ENCODE measurements at places on chromosomes 11 and 22.

DNA sequence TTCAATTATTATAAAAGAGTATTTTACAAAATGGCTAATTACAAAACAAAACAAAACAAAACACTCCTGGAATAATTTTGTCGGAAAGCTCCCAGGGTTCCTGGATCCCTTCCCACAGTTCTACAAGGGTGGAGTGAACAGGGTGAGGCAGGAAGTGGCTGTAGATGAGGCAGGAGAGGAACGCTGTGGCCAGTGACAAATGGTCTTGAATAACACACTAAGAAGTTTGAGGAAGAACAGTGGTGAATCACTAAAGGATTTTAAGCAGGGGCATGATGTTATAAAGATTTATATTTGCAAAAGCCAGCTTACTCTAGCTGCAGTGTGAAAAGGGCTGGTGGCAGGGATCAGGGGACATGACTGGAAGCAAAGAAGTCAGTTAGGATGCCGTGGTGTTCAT is 33.8 kb upstream of the APOA1 start:
- no peak for DNase-seq

DNA sequence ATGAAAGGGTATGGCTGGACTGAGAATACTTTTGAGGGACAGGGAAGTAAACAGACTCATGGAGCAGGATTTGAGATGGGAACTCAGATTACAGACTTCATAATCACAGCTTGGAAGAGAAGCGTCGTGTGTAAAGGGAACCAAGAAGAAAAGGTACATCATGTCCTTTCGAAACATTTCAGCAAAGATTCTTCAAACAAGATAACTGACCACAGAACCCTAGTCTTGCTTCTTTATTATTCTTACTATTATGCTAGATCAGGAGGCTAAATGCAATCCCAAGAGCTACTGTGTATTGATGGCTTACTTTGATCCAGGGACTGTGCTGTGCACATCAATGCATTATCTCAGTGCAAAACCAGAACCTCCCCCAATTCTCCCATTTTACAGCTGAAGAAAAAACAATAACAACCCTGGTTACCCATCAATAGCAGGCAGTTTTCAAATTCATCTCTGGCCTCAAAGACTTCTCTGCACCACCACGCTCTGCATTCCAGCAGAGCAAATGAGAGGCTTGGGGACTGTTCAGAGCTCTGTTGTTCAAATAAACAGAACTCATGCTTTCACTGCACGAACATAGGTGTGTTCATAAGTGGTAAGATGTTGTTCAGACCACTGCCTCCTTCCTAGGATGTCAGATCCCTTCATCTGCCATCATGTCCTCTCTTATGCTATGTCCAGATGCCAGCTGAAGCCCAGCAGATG is 104.8 kb upstream of the NAV2 start:
- DNase-seq: no peak

DNA sequence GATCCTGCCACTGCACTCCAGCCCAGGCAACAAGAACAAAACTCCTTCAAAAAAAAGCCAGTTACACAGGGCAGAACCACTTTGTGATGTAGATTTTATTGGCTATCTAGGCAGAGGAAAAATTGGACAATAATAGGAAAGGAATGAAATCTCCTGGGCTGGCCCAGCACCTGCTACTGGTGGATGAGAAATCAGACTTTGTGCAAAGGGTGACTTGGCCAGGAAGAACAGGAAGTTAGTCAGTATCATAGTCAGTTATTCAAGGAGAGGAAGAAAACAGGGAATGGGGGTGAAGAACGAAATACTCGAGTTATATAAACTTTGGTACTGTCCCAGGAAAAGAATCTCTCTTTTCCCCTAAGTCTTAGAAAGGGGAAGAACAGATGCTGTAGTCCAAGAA is 11.0 kb upstream of the SPTBN2 start:
- no peak for DNase-seq

DNA sequence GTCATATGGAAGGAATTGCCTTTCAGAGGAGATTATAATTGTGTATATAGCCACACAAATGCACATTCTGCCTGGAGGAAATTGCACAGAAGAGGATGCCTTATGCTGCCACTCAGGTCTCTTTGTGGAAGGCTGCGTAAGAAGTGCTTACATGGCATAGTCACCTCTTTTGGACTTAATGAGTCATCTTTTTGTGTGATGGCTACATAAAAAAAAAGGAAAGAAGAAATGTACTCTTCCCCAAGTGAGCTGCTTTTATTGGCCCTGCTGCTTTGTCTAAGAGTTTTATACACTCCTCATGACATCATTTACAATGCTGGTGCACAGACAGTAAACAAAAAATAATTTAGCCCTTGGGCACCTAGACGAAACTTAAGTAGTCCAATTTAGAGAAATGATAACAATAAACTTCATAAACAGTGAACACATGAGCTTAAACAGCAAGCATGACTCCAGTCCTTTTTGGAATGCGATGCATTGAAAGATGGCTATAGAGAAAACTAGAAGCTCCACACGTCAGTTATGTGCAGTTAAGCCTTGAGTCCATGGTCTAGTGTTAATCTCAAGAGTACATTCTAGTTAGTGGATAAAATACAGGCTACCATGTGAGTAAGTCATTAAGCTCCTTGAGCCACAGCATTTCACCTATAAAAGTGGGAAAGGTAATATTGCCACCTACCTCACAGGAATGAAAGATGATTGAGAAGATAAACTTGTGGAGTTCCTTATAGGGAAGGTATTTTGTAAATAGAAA is 12.0 kb downstream of the CSTPP1 start:
- no peak for DNase-seq

- no peak for DNase-seq
Measured at GRCh38 chr11:20355221-20356219, 8.0 kb upstream of the HTATIP2 start.

GRCh38 chr11:126159719-126160344 is 51.6 kb downstream of the RPUSD4 start:
- DNase-seq: no peak

- DNase-seq: no peak
Measured at GRCh38 chr22:19471572-19471971, 7.4 kb downstream of the UFD1 start.

DNA sequence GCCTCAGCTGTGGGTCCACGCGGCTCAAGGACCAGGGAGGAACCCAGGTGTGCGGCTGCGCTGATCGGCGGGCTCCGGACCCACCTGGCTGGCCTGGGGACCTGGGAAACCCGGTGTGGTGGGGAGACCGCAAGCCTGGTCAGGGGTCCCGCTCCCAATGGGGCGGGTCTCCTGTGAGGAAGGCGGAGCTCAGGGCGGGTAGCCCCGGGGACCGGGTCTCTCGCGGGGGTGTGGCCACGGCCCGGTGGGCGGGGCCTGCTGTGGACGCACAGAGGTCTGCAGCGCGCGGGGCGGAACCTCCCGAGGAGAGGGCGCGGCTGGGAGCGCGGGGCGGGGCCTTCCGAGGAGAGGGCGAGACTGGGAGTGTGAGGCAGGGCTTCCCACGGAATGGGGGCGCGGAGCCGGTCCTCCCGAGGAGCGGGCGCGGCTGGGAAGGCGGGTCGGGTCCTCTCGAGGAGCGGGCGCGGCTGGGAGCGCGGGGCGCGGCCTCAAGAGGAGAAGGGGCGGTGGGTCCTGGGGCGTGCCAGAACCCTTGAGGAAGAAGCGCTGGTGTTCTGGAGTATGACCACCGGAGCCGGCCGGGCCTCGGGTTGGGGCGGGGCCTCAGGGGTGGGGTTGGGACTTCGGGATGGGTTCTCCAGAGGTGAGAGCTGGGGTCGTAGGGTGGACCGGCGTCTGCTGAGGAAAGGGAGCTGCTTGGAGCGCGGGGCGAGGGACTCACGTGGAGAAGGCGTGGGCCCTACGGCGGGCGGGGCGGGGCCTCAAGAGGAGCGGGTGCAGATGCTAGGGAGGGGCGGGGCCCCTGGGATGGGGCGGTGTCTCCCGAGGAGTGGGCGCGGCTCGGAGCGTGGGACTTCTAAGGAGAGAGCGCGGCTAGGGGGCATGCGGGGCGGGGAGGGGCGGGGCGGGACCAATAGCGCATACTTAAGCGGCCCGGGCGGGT is 20.8 kb downstream of the DGCR6L start:
- peak; percentile 89 for DNase-seq

DNA sequence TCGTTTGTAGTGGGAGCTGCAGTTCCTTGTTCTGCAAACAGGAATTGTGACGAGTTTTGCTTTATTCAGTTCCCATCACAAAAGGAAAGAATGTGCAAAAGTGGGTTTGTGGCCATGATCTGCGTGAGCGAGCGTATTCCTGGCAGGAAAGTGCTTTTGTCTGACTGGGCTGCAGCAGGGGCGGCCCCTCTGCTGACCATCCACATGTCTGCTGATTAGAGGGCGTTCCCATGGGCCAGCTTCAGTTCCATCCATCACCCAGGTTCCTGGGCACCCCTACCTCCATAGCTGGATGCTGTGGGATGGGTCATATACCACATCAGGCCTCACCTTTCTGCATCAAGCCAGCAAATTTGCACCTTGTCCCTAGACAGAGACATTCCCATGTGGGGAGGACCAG is 28.9 kb upstream of the GAL start:
- DNase-seq: no peak

- DNase-seq: no peak
Measured at GRCh38 chr11:77144196-77144856, 16.3 kb downstream of the MYO7A start.

GRCh38 chr11:81870066-81870412 is 863.6 kb downstream of the FAM181B start:
- no peak for DNase-seq

DNA sequence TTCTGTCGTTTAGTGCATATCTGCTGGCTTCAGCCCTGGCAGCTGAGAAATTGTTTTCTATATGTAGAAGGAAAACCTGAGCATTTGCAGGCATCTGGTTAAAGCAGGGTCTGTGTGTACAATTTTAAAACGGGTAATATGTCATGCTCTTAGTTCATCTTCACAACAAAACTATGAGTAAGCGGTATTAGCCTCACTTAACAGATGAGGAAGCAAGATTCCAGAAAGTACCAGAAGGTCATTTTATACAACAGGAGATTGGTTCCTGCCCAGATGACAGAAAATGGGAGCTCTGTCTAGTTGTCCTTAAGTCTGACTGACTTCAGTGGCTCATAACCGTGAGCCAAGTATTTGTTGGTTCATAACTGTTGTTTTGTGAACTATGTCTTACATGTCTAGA is 1.1 kb downstream of the TIMM10B start:
- no peak for DNase-seq

- DNase-seq: no peak
Measured at GRCh38 chr22:33335611-33336279, 277.6 kb upstream of the SYN3 start.

- DNase-seq: no peak
Measured at GRCh38 chr22:35742342-35743100, 24.8 kb downstream of the APOL5 start.

GRCh38 chr22:22928666-22929380 is 41.2 kb downstream of the IGLL5 start:
- DNase-seq: no peak

DNA sequence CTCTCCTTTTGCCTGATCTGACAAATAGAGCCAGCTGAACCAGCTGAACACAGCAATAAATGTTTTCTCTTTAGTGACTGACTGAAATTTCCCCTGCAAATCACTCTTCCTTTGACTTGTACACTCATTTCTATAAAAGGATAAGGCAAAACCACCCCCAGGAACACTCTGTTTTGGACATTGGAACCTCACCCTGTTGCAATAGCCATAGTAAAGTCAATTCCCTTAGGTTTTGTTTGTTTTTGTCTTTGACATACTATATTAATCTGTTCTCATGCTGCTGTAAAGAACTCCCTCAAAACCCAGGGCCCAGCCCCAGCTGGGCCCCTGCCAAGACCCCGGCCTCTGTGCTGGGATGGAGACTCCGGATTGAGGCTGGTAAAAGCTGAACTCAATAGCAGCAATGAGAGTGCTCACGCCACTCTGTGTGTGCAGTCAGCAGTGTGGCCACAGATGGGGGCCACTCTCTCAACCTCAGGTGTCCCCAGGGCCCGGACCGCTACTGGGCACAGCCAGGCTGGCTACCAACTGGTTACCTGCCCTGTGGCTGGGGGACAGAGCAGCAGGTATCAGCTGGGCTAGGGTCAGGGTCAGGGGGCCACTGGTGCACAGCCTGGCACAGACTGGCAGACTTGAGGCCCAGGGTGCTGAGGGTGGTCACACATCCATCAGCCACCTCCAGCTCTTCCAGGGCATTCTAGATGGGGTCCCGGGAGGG is 597.4 kb downstream of the LUZP2 start:
- no peak for DNase-seq

DNA sequence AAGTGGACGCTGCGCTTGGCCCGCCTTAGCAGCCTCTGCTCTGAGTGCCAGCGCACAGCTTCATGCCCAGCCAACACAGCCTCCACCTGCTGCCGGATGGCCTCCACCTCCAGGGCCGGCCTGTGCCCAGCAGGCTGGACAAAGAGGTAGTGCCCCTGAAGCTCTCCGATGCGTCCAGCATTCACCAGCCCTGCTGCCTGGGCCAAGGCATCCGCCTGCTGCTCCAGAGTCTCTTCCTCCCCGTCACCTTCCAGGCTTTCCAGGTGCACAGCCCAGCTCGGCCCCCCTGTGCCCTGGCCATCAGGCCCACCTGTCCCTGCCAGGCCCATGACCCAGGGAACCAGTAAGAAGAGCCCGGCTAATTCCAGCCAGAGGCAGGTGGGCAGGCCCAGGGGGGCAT is 2.5 kb downstream of the PCSK7 start:
- no peak for DNase-seq

GRCh38 chr11:87840786-87841185 is 334.5 kb downstream of the RAB38 start:
- no peak for DNase-seq

DNA sequence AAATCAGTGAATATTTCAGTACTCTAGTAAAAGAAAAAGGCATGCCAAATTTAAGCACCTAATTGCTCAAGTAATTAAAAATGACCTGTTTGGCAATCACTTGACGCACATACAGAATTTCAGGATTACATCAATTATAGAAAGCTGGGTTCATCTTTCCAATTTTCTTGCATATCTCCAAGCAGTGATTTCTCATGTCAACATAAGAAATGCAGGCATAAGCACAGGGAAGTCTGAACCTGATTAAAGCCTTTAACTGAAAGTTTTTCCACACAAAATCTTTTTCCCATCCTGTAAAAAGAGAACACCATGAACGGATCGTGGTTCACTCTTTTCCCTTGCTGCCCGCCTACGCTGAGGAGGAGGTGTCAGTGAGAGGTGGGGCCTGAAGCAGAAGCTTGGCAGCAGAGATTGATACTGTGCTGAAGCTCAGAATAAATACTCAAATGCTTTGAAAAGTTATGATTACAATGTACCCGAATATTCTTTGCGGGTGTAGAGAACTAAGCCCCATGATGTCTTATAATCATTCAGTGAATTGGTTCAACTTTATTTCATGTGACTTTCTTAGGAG is 704.1 kb upstream of the CCDC90B start:
- DNase-seq: no peak

- no peak for DNase-seq
Measured at GRCh38 chr11:122214567-122214966, 98.6 kb upstream of the BLID start.

DNA sequence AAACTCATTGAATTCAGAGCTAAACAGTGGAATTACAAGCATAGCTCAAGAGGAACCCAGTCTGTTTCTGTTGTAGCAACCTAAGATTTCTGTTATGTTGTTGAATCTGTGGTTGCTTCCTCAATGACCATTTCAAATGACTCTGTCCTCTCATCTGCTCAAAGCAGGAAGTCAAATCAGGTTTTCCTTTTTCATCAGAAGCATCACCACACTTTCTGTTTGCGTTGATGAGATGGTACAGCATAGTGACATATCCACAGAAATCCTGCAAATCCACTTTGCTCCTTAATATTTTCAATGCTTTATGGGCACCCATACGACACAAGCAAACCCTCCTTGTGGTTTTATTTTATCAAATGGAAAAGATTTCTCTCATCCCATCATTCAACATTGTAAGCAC is 12.6 kb upstream of the UCP2 start:
- no peak for DNase-seq
